ENCODE measurements at places on chromosomes 6 and 20.

GRCh38 chr20:59104831-59105230 lies 58.8 kb upstream of the ZNF831 start:
- DNase-seq = no peak

DNA sequence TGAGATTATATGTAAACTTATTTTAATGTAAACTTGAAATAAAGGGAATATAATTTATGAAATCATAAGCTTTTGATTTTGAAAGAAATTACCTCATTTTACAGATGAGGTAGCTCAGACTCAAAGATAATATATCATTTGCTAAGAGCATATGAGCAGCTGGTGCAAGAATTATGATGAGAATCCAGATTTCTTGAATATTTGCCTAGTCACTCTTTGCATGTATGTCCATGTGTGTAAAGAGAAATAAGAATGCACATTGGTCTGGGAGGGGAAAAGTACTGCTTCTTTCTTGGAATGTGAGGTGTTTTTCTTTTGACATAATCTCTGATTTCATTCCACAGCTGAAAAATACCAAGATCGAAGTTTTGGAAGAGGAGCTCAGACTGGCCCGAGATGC lies 11.1 kb upstream of the SNRNP48 start:
- no peak for DNase-seq

GRCh38 chr6:5634525-5634924 lies 372.2 kb downstream of the NRN1 start:
- DNase-seq = no peak

- DNase-seq = no peak
Measured at GRCh38 chr6:34771727-34772126, 14.4 kb downstream of the SNRPC start.

DNA sequence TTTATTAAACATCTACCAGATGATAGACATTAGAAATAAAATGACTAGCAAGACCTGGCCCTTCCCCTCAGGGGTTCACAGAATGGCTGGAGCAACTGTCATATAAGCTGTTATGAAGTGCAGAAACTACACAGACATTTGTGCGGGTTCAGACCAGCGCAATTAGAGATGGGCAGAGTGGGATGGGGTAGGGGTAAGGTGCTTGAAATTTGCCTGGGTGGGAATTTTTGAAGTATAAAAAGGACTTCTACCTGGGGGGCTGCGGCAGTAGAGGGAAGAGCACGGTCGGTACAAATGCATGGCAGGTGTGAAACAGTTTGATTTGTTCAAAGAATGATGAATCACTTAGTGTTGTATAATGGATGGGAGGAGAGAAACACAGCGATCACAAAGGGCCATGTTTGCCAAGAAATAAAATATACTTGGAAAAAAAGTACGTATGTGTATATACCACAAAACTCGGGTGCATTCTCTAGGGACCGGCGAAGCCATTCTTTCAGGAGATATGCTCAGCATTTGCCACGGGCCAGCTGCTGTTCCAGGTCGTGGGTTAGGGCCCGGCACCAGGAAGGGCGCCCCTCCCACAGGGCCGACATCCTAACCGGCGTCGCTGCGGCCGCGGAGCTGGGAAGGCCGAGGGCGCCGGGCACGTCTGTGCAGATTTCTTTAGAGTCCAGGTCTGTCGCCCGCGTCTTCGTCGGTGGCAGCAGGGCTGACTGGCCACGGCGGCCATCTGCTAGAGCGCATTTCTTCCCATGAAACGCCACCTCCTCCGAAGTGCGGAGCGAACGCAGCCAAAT lies 809 bp upstream of the NOL7 start:
- DNase-seq = no peak

GRCh38 chr6:37006793-37007339 lies 1.4 kb downstream of the FGD2 start:
- DNase-seq = no peak

DNA sequence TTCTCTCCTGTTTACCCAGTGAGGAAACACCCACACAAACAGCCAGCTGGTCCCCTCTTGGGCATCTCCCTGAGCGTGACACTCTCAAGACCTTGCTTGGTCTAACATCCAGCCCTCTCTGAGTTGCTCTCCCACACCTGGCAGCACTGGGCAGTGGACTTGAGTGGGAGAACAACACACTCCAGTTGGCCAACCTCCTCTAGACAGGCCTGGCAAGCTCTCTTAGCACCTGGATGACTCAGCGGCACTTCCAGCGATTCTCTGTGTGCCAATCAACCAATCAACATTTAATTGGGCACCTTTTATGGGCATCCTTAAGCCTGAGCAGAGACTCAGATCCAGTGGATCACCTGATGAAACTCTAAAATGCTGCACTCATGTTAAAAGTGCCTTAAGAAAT lies 76.6 kb upstream of the QKI start:
- DNase-seq = no peak

DNA sequence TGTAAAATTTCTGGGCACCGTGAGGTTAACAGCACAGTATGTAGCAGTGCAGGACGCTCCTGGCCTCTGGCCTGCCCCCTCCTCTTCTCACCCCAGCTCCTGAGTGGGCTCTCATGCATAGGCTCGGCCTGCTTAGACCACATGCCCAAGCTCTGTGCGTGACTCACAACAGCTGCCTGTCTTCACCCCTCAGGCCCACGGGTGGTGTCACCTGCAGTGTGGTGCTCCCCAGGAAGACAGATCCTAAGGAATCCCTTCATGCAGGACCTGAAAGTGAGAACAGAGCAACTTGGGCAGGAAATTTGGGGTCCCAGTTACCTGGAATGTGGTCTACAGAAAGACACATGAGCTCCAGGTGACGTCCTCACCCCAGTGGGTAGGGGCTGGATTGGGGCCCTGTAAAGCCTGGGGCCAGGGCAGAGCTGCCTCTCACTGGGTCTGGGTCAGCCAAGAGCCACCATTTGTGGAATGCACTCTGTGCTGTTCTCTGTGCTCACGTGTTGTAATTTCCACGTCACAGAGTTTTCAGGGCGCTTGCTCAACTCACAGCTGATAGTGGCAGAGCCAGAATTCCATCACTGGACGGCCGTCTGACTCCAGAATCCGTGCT lies 37.0 kb upstream of the PXDC1 start:
- no peak for DNase-seq

GRCh38 chr6:46305833-46306232 lies 135.1 kb upstream of the ENPP5 start:
- DNase-seq = no peak

DNA sequence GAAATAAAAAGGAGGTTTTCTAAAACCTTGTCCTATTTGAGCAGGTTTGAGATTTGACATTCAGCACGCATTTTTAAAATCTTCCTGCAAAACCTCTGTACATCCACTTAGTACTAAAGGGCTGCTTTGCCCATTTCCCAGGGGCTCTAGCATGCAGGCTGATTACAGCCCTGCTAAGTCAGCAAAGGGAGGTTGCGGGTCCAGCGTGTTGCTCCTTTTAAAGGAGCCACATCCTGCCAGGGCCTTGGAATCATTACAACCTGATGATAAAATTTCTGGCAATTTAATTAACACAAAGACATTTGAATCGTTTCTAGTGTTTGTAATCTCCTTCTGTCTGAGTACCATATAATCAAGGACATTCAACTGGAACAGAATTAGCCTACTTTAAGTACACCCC lies 455.1 kb upstream of the CITED2 start:
- no peak for DNase-seq

GRCh38 chr6:170207586-170208181 lies 83.2 kb downstream of the DLL1 start:
- no peak for DNase-seq

- no peak for DNase-seq
Measured at GRCh38 chr20:41047279-41047974, 18.8 kb downstream of the TOP1 start.

DNA sequence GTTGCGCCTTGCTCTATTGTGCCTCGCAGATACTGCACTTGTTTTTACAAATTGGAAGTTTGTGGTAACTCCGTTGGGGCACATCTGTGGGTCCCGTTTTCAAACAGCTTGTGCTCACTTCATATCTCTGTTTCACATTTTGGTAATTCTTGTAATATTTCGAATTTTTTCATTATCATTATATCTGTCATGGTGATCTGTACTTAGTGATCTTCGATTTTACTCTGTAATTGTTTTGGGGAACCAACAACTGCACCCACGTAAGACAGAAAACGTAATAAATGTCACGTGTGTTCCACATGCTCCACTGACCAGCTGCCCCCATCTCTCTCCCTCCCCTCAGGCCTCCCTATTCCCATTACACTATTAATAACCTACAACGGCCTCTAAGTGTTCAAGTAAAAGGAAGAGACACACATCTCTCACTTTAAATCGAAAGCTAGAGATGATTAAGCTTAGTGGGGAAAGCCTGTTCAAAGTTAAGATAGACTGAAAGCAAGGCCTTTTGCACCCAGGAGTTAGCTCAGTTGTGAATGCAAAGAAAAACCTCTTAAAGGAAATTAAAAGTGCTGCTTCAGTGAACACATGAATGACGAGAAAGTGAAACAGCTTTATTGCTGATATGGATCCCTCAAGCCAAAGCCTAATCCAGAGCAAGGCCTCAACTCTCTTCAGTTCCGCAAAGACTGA lies 26.9 kb downstream of the TTLL2 start:
- no peak for DNase-seq

- no peak for DNase-seq
Measured at GRCh38 chr20:64080013-64080812, at the start of gene OPRL1. Gene OPRL1, plus strand, starts transcription at chr20:64080082. Its CDS starts 12,639 bp downstream, at chr20:64092721.

- DNase-seq = no peak
Measured at GRCh38 chr6:47042275-47042791, at the start of gene ADGRF1. Gene ADGRF1, minus strand, starts transcription at chr6:47042332. Its CDS starts 13,271 bp downstream, at chr6:47029061.

DNA sequence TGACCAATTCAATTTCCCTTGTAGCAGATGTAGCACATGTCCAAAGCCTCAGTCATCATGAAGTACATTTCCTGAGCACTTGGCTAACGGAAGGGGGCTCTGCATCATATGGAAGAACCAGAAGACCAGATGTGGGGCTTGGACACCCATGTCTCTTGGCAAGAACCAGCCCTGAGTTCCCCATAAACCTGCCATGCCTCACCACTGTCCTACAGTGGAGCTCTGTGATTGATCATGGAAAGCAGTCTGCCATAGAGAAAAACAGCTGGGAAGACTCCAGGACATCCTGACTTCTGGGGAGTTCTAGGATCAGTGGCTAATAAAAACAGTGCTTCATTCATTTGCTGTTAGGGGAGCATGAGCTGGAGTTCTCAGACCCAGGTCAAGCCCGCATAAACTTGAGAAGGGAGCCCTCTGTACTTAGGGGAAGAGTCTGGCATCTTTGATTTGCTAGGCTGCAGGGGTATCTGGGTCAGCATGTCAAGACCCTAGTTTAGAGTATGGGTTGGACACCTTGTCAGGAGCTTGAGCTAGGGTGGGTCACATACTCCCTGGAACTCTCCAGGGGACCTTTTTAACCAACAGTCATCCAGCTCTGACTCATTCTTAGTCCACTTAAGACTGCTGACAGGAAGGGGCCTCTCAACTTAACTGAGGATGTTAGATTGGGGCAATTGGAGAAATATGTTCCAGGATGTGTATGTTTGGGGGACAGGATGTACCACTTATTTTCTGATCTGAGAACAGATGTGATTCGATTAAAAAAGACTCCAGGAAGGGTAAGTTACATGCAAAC lies 26.3 kb upstream of the TRAM2 start:
- no peak for DNase-seq

GRCh38 chr6:151275566-151275965 lies 35.8 kb downstream of the AKAP12 start:
- DNase-seq = no peak

GRCh38 chr6:55953335-55953734 lies 77.9 kb upstream of the BMP5 start:
- DNase-seq = peak; percentile 10

- no peak for DNase-seq
Measured at GRCh38 chr20:42179768-42180167, 561.6 kb upstream of the CHD6 start.

- DNase-seq = no peak
Measured at GRCh38 chr6:135228486-135228885, 47.4 kb downstream of the MYB start.
